ENCODE measurements at places on chromosomes 1 and 21.

DNA sequence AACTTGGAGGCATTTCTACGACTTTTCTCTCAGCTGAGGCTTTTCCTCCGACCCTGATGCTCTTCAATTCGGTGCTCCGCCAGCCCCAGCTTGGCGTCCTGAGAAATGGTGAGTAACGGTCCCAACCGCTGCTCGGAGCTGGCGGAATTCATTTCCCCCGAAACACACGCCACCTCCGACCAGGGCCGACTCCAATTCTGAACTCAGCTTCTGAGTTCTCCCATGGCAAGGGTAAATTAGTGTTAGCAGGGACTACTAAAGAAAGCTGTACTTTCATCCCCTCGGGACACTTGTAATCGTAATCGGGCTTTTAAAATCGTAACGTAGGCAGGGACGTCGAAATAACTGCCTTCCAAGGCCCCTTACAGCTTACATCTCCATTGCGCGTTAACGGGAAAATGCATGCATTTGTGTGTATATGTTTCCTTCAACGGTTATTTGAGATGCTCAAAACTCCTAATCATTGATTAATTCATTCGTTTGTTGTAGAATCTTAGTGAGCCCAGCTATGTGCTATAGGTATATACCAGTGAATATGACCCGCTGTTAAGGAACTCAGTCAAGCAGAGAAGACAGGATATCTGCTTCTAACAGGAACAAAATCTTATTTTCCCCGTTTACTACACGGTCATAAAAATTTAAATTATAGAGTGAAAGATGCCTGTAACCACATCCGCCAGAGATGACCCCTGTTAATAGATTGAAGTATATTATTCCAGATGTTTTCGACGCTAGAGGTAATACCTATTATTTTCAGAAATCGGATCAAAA, 472 bp downstream of the DTL start:
- DNase-seq, result no peak

DNA sequence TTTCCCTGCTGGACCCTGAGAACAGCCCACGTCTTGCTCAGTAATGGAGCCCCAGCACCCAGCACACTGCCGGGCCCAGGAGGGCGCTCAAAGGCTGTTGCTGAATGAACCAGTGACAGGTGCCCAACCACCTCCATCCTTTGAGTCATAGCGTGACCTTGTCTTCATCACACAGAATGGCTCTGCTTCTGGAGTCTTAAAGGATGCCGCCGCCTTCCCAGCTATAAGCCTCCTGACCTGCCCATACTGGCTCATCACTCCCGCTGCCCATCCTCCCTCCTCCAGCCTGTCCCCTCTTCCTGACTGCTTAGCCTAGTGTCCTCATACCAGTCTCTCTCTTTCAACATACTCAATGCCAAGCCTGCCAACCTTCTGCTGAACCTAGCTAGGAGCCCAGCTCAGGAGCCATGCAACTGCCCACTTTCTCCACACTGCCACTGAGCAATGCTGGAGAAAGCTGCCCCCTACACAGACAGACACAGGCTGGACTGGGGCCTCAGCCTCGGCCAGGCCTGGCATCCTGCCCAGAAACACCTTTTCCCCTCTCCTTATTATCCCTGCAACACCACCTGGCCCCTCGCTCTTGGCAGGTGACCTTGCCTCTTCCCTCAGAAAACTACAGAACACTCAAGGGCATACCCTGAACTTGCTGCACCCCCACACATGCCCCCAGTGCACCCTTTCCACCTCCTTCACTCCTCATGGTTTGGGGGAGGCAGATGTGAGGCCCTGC, 14.1 kb downstream of the TTC39A start:
- no peak for DNase-seq

DNA sequence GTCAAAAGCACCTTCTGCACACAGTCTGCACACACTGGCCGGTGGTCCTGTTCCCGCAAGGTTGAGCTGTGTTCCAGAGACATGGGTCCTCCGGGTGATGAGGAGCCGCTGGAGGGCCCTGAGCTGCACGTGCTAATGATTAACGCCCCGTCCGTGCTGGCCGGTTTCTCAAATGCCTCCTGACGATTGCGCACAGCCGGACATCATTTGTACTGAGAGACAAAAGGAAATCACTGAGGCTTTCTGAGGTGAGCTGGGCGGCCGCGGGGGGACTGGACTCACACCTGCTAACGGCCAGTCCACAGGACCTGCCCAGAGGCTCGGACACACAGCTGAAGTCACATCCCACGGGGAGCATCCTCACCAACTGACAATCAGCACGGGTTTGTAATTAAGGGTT, 29.2 kb downstream of the POFUT2 start:
- no peak for DNase-seq

- DNase-seq, result no peak
Measured at GRCh38 chr1:29907596-29907995, 671.3 kb downstream of the PTPRU start.

GRCh38 chr1:197614916-197615692, 160.2 kb downstream of the DENND1B start:
- DNase-seq, result peak; percentile 53

DNA sequence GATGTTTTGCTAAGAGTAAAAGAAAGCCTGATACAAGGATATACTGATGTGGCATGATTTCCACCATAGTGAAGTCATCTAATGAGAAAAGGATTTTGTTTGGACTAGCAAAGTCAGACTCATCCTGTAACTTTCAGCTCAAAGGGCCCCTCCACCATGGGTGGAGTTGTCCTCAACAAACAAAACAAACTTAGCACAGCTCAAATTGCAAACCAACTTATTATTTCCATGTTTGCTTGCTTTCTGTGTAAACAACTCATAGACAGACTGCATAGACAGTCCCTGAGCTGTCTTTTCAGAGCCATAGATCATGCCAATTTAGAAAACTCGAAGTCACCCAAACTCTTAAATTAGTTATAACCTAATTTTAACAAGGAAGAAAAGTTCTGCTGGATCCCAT, 69.4 kb upstream of the VAV3 start:
- DNase-seq, result peak; percentile 14

DNA sequence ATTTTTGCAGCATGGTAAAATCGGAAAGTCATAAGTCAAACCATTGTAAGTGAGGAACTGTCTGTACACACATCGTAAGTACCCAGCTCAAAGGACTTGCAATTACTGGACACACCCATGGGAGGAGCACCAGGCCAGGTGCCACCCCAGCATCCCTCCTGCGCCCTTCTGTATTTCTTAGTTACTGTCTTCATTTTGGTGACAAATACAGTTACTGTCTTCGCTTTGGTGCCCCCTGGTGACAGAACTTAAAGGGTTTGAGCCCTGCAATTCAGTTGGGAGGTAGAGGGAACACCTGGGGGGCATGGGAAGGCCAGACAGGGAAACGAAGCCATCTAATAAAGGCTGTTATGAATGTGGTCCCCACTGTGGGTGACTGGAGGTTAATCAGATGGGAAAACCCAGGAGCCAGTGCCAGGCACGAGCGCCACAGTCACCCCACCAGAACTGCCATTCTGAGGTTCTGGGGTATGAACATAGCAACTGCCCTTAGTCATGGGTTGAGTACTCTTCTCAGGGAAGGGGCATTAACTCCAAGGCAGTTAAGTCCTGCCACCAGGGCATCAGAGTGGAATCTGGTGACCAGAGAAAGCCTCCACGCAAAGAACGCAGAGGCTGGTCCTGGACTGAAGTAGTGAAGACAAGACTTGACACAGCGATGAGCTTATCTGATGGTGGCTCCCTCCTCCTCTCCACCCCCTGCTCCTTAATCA, 612.9 kb downstream of the PTPRU start:
- DNase-seq, result peak; percentile 32

DNA sequence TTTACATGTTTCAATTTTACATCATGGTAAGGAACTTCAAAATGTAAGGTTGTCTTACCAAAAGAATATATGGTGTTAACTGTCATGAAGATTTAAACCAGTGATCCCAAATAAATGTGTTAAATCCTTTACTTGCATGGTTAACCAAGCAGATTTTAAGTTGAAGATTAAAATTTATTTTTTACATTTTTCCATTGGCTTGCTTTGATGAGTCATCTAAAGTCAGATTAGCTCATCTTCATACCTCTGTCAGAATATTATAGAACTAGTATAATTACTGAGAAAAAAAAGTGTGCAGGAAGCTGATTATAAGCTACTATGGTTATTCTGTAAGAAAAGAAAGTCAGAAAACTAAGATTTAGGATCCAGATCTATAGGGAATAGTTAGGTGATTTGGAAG, 95.3 kb upstream of the DPH5 start:
- no peak for DNase-seq

All from fibroblast of lung (primary cell).